ENCODE measurements at places on chromosomes 3 and 15. TPM values are rescaled to one million over a fixed set of nuclear protein-coding genes. Genes with fewer than 3 reads are reported as not detected.

DNA sequence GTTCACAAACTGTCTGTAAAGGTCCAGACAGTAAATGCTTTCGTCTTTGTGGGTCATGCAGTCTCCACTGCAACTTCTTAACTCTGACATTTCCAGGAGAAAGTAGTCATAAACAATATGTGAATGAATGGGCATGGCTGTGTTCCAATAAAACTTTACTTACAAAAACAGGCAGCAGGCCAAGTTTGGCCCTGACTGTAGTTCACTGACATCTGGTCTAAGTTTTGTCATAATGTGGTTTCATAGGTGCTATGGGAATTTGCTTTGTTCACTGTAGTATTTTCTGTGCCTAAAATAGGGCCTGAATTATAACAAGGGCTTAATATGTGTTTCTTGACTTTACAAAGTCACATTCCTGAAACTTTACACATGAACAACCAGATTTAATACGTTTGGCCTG, 186.0 kb upstream of the KBTBD8 start:
- no peaks in the 10 kb centered on the region for H3K36me3 ChIP-seq
- no peak overlapping the region for H3K27ac ChIP-seq
- H3K27me3 ChIP-seq = no peaks in the 10 kb centered on the region
- no peaks in the 10 kb centered on the region for H3K4me1 ChIP-seq
- no peak for DNase-seq

DNA sequence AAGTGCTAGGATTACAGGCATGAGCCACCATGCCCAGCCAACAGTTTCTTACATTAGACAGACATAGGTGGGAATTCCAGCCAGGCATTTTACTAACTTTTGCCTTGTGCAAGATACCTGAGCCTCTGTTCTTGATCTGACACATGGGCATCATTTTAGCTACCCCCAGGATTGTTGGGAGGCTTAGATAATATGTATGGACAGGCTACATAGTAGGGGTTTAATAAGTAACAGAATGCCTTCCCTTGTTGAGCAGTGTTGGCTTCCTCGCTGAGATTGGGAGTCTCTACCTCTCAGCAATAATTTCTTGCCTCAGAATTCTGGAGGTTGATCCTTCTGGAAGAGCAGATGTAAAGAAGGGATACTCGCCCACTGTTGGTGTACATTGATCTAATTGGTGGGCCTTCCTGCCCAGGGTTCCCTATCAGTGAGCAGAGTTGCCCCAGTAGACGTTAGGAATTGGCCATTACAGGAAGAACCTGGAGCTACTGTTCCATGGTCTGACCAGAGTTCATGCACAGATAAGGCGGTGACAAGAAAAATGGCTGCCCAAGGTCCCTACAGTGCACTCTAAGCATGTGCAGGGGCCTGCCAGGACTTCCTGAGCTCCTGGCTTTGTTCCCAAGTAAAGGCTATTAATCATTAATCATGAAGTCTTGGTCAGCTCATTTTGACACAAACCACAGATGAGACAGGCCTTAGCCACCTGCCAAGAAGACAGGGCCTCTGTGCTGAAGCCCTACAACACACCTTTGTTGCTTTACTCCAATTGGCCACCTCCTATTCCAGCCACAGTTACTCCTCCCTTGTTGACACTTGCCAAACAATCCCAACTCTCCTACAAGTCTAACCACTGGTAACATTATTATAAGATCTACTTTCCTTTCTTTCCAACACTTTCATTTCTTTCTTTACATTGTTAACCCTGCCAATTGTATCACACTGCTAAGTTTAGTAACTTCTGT, 5.0 kb upstream of the IL17RE start:
- no peaks in the 10 kb centered on the region for H3K27me3 ChIP-seq
- H3K4me3 ChIP-seq = no peak overlapping the region
- H3K36me3 ChIP-seq = peaks cover 30% of the 10 kb centered on the region
- H3K27ac ChIP-seq = no peak overlapping the region
- H3K4me1 ChIP-seq = peaks cover 10% of the 10 kb centered on the region

GRCh38 chr3:60909526-60909925, 341.7 kb downstream of the FHIT start:
- DNase-seq = no peak
- no peak overlapping the region for H3K4me3 ChIP-seq
- H3K36me3 ChIP-seq = no peaks in the 10 kb centered on the region

ANKRD34C gene
- not detected for total RNA-seq

CMTM7 gene
- total RNA-seq = 7.0 TPM

DNA sequence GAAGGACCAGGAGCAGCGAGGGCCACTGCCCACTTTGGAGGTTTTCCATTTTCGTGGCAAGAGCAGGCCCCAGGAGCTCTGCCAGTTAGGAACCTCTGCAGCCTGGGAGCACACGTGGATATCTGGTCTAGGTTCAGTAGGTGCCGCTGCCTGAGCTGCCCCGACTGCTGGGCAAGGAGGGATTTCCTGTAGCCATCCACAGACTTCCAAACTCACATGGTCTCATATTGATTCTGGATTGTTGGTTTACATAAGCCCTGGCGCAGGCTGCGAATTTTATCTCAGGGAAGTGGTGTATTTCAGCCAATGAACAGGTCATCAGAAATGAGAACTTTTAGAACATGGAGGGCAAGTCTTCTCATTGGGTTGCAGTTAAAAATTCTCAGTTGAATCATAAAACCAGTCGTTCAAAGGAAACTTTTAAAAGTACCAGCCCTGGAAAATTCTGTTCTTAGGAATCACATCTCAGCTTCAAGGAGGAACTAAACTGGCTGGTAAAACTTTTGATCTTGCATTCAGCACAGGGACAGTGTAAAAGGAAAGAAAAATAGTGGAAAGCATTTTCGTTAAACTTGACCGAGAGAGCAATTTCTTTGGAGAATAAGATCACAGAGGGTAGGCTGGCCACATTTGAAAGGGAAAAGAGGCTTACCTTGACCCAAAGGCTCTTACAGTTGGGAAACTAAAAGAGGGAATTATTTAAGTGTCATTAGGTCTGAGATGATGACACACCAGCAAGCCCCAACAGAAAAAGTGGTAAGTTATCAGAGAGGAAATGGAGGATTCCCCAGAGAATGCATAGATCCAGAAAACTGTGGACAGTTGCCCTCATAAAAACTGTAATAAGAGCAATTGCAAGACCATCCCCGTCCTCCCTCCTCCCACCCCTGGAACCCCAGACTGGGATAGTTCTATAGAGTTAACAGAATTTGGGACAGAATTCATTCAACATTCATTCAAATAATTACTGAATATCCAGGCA, 6.4 kb upstream of the RTP3 start:
- no peak overlapping the region for H3K27ac ChIP-seq
- no peak for DNase-seq
- no peak overlapping the region for H3K4me3 ChIP-seq
- H3K27me3 ChIP-seq = no peaks in the 10 kb centered on the region
- H3K4me1 ChIP-seq = peaks cover 24% of the 10 kb centered on the region

GRCh38 chr3:173140986-173141385, at the start of gene SPATA16:
TSS of gene SPATA16 (minus strand) at chr3:173141235. CDS start at chr3:173117731, 23,504 bp downstream.
- H3K4me3 ChIP-seq = no peak within 1 kb of the TSS
- H3K27me3 ChIP-seq = peaks cover 17% of the 10 kb centered on the region
- no peaks in the 10 kb centered on the region for H3K36me3 ChIP-seq
- H3K27ac ChIP-seq = no peak within 1 kb of the TSS
- no peak for DNase-seq
- no peaks in the 10 kb centered on the region for H3K4me1 ChIP-seq

- H3K27me3 ChIP-seq = no peaks in the 10 kb centered on the region
- no peaks in the 10 kb centered on the region for H3K4me1 ChIP-seq
- H3K27ac ChIP-seq = no peak overlapping the region
- DNase-seq = no peak
Observed at GRCh38 chr3:138450181-138450580, 15.8 kb downstream of the ESYT3 start.

DNA sequence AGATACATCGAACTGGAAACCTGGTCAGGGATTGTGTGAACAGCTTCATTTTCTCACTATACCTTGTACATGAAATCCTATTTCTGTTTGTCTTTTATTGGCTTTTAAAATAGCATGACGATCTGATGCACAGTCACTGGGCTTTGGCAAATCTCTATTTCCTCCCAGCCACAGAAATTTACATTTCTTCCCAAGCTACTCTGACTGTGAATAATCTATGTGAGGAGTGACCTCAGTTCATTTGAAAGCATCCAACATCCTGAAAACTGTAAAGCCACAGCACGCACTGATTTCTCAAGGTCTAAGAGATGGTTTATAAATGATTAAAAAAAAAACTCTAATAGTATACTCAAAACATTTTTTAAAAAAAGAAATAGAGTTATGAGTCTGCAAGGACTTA, 450.3 kb downstream of the IL5RA start:
- H3K27me3 ChIP-seq = no peaks in the 10 kb centered on the region
- H3K27ac ChIP-seq = no peak overlapping the region
- H3K4me1 ChIP-seq = no peaks in the 10 kb centered on the region
- no peak for DNase-seq
- no peak overlapping the region for H3K4me3 ChIP-seq
- no peaks in the 10 kb centered on the region for H3K36me3 ChIP-seq

- peak overlapping the region; percentile 56 for H3K27ac ChIP-seq
- H3K27me3 ChIP-seq = no peaks in the 10 kb centered on the region
- peaks cover 21% of the 10 kb centered on the region for H3K4me1 ChIP-seq
- H3K4me3 ChIP-seq = no peak overlapping the region
- DNase-seq = peak; percentile 44
- no peaks in the 10 kb centered on the region for H3K36me3 ChIP-seq
Observed at GRCh38 chr3:115401851-115402501, 221.3 kb upstream of the GAP43 start.

CYP1A2 gene
- total RNA-seq = not detected

ZNF860 gene
- 0.53 TPM for total RNA-seq

DNA sequence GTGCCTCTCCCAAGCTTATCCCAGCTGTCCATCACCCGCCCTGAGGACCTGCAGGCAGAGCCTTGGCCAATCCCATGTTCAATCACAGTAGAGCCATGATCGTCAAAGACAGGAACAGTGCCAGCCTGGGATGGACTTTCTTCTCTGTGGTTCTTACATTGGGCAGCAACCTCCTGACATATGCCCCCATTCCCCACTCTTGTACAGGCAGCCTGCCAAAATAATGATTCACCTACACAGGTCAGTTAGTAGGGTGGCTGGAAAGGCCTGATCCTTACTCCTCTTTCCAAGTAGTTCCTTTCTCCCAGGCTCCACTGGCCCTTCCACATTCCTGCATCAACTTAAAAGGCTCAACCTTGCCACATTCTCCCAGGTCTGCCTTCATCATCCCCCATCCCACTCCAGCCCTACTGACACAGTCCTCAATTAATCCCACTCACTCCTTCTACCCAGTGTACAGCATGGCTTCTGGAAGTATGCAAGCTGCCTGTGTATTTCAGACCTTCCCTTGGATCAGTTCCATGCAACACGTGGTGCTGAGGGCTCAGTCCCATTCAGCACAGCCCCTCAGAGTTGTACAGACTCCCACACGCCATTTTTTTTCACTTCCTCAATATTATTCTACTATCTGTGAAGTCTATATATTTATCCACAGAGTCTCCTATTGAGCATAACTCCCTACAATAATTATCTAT, 189.8 kb downstream of the NTRK3 start:
- DNase-seq = no peak
- no peaks in the 10 kb centered on the region for H3K4me1 ChIP-seq
- H3K27me3 ChIP-seq = no peaks in the 10 kb centered on the region

DNA sequence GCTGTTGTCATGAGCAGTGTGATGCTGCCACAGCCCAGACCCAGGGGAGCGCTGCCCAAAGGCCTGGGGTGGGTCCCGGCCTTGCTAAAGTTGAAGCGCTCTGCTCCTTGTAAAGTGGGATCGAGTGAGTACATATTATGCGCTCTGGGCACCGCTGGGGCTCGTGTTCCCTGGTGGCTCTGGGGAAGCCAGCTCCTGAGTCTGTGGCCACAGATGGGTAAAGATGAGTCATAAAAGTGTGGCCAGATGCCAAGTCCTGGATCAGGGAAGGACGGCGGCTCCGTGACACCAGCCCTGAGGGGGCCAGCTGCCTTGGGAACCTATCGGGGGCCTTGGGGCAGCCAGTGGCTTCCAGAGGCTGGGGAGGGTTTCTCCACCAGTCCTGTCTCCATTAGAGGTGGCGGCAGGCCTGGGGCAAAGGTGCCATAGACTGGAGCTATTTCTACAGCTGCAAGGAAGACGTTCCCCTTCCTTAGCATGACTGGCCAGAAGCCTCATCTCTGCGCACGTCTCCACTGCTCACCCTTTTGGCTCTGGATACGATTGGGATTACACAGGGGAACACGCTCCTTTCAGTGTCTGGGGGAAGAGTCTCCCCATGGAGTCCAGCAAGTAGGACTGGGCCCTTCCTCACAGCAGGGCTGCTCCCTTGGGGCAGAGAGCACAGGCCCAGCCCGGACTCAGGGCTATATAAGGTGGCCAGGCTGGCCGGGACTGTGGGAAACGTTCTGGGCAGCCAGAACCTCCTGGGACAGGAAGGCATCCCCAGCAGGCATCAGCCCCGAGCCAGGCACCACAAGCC, 1.2 kb upstream of the ITIH4 start:
- no peaks in the 10 kb centered on the region for H3K36me3 ChIP-seq
- H3K4me3 ChIP-seq = no peak overlapping the region
- H3K4me1 ChIP-seq = peaks cover 20% of the 10 kb centered on the region
- peak; percentile 85 for DNase-seq

- H3K27me3 ChIP-seq = no peaks in the 10 kb centered on the region
- no peak overlapping the region for H3K4me3 ChIP-seq
- H3K27ac ChIP-seq = no peak overlapping the region
Observed at GRCh38 chr3:117463276-117464115, 753.9 kb downstream of the TUSC7 start.

DNA sequence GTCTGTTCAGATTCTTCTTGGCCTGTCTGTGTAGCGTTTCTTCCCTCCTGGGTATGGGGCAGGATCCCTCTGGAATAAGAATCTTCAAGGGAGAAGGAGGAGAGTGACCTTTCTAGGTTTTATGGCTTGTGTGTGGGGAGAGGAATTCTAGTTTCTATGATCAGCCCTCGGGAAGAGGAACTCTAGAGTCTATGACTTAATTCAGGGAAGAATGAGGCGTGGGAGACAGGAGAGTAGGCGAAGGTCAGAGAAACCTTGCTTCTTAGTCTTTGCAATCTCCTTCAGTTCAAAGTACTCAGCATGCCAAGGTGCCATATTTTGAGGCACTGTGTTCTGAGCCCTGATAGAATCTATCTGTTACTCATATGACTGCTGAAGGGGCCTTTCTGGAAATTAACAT, 99.2 kb upstream of the C3orf80 start:
- H3K27me3 ChIP-seq = no peaks in the 10 kb centered on the region
- no peaks in the 10 kb centered on the region for H3K36me3 ChIP-seq
- H3K4me3 ChIP-seq = no peak overlapping the region
- no peak overlapping the region for H3K27ac ChIP-seq

DNA sequence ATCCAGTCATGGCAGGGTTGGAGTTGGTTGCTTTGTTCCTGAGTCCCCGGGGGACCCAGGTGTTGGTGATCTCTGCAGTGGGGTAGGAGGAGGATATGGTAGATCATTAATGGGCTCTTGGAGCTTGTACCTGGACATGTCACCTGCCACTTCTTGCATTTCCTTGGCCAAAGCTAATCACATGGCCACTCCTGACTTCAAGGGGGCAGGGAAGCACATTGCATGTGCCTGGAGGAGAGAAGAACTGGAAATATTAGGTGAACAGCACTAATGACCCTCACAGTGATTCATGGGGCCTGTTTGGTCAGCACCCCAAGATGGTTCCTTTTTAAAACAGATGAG, 87.1 kb upstream of the MYZAP start:
- H3K4me1 ChIP-seq = peaks cover 57% of the 10 kb centered on the region
- no peak for DNase-seq
- peak overlapping the region; percentile 79 for H3K27ac ChIP-seq
- H3K4me3 ChIP-seq = no peak overlapping the region
- H3K36me3 ChIP-seq = no peaks in the 10 kb centered on the region

GRCh38 chr15:65337436-65338070, 33.1 kb downstream of the RNU5B-1 start:
- H3K27ac ChIP-seq = no peak overlapping the region
- H3K4me3 ChIP-seq = no peak overlapping the region
- H3K4me1 ChIP-seq = no peaks in the 10 kb centered on the region
- no peak for DNase-seq
- H3K36me3 ChIP-seq = no peaks in the 10 kb centered on the region
- peaks cover 12% of the 10 kb centered on the region for H3K27me3 ChIP-seq

Measured in SJSA1 (cell line).